ENCODE measurements at places on chromosomes 5 and 9.
A peak's percentile ranks its signal among the peaks of the same experiment; 100 is the strongest.

DNA sequence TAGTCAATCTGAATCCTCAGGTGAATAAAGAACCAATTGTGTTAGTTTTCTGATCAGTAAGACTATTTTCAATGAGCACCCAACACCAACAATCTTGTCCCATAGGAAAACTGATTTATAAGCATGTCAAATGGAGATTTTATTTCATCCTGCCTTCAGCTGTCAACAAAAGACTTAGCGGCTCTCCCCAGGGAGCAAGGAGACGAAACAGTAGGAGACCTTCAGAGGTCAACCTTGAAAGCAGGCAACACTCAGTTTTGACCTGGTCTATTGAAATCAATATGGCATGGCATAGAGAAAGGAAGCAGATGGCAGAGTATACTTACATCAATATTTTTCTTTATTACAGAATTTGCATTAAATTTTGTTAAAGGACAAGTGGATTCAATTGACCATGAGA lies 34.1 kb downstream of the ZNF622 start:
- no peak for DNase-seq

- no peak for DNase-seq
These were observed 32.4 kb downstream of the GOLGA2 start for GRCh38 chr9:128243215-128244018.

DNA sequence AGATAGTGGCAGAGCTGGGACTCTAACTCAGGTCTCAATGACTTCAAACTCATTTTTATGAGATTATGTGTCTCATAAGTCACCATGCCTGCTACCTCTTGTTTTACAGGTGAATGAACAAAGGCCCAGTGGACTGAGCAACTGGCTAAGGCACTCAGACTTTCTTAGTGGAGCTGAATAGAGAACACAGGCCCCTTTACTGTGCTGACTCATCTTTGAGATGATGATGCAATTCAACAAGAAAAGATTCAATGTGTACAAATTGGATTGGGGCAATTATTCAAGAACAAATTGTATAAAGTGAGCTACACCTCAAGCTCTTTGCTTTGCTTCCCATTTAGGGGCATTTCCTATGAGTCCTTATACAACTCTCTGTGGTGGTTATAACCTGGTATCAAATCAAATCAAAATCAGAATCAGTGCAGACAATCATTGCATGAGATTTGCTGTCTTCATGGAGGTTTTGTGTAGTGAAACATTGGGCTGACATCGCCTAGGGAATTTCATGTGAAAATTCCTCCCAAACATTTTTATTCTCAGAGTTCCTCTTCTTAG lies 84.3 kb upstream of the PPP2R2B start:
- DNase-seq: no peak

DNA sequence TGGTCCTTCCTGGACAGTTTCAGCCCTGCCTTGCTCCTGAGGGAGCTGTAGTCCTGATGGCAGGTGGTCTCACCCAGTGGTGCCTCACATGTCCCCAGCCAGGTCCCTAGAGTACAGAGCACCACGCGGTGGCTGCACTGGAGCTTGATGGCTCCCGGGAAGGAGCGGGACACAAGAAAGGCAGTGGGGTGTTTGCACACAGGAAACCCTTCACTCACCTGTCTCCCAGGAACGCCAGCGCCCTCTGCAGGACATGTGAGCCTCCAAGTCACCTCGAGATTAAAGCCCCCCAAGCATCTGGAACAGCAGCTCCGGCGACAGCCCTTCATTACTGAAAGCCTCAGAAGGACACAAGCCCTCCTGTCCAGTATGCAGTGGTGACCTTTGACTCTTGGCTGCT lies 19.9 kb upstream of the TMEM250 start:
- DNase-seq: peak; percentile 25

GRCh38 chr5:172119921-172120688 lies 67.9 kb downstream of the STK10 start:
- no peak for DNase-seq

DNA sequence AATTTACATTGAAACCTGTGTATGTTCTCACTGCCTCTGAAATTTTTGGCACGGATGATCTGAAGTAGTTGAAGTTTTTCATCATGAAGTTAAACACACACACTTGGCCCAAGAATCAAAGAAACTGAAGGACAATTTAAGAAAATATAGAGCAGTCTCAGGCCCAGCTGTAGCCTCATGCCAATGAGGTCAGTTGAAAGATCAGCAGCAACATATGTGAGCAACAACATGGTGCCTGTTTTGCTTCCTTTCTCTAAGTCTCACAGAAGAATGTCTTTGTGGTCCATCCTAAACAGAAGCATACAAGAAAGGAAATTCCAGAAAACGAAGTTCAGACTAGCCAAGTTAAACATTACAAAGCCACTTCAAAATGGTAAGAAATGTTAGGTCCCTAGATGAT lies 1737.2 kb downstream of the MAT2B start:
- DNase-seq: no peak

DNA sequence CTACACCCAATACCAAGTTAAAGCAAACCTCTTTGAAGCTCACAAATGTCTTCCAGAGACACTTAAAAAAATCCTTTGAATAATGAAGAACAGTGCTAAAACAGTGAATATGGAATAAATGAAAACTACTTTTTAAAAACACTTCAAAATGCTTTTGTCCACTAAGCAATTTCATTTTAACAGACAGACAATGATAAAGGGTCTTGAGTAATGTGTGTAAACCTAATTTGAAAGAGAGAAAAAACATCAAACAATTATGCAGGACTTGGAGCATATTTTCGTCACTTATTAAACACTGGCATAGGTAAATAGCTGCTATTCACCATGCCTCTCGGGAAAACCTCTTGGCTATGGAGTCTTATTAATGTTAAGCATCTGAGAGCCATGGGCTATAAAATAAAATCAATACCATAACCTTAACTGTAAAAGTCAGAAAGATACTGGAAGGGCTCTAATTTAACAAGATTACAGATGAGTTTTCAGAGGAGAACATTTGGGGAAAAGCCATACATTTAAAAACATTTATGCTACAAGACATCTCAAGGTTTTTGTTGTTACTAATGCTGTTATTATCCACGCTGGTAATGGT lies 177.8 kb downstream of the NFIB start:
- no peak for DNase-seq

DNA sequence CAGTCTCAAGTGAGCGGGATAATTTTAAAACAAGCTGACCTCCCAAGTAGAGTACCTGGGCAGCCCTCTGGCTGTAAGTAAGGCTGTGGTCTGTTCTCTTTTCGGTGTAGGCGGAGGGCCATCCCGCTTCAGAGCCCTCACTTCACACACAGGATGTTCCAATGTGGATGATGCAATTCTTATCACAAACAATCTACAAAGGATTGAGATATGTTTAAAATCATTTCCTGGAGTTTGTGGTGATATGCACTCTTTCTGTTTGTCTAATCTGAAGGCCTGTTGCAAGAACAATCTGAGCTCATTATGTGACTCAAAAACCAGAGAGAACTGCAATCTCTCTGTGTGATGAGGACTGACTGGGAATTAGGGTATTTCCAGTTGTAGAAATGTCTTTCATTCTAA lies 42.5 kb downstream of the ITGA2 start:
- no peak for DNase-seq

DNA sequence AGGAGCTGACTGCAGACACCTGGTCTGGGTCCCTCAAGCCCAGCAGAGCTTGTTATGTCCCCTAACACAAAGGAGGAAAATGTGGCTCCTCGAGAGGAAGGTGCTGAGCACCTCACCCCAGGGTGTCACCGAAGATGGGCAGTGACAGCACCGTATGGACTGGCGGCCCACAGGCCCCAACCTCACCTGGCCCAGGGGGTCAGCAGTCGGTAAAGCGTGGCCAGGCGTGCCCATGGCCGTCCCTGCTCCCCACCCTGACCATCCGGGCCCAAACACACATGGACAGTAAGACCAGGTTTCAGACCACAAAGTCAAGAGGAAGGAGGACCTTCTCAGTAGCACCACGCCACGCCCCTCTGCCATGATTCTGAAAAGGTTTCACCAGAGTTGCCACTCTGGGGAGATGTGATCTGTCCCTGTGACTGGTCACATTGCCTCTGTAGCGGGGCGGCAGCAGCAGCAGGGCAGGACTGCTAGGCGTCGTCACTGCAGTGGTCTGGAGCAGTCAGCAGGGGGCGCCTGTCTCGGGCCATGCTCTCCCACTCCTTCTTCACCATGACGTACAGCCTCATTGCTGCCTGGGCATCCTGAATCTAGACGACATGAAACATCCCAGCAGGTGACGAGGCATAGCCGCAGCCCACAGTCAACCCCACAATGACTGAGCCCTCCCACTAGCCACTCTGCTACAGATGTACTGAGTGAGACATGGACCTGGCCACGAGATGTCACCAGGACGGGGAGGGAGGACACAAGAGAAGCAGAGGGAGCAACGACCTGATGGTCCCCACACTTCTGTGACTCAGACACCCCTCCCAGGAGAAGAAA lies 11.1 kb downstream of the REXO4 start:
- DNase-seq: peak; percentile 73

- no peak for DNase-seq
These were observed 11.7 kb upstream of the PCDHB1 start for GRCh38 chr5:141039517-141039916.

GRCh38 chr9:109231593-109231992 lies 64.5 kb upstream of the FRRS1L start:
- DNase-seq: no peak

DNA sequence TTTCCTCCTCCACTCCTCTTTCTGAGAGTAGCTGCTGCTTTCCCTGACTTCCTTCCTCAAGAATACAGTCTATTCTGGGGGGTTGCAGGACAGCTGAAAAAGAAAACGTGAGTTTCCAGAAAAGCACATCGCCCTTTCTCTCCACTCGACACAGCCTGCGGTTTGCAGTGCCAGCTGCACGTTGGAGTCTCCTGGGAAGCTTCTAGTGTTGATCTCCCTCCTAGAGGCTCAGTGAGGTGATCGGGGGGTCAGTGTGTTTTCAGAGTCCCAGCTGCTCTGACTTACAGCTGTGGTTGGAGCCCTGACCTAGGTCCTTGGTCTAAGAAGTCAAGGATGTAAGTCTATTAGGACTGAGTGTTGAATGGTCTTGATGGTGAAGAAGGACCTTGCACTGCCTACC lies 25.0 kb upstream of the SUSD3 start:
- no peak for DNase-seq

DNA sequence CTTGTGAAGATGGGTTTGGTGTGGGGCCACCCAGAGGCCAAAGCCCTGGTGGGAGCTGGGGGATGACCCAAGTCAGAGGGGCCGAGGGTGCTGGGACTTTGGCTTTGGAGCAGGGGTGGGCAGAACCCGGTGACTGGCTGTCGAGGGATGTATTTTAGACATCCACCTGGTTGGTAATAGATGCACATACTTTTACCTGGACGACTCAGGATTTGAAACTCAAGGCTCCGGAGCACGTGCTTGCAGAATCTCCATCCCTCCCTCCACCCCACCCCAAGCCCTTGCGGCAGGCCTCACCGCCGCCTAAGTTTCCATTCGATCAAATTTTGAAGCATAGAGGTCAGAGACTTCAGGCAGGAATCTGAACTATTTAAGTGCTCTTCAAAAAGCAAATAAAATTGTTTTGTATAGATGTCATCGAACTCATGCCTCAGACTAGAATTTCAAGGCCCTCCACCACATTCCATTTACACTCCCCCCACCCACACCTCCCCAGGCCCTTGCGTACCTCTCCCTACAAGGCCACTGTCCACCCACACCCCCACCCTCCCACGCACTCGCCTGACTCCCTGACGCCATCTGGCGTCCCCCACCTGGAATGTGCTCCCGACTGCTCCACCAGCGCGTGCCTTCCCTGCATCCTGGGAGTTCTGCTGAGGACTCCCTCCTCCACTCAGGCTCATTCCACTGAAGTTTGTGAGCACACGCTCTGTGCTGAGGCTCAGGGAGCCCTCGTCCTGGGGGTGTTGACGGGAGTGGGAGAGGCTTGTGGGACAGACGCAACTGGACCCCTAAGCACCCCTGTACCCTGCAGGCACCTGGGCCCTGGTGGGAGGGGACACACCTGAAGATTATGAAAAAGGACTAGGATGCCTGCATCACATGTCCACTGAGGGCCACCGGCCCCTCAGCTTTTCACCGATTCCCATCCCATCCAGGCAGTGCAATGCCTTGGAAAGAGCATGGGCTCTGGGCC lies 56.4 kb upstream of the RPL26L1 start:
- DNase-seq: no peak

- no peak for DNase-seq
These were observed 2.2 kb downstream of the BARX1 start for GRCh38 chr9:93952784-93953495.

DNA sequence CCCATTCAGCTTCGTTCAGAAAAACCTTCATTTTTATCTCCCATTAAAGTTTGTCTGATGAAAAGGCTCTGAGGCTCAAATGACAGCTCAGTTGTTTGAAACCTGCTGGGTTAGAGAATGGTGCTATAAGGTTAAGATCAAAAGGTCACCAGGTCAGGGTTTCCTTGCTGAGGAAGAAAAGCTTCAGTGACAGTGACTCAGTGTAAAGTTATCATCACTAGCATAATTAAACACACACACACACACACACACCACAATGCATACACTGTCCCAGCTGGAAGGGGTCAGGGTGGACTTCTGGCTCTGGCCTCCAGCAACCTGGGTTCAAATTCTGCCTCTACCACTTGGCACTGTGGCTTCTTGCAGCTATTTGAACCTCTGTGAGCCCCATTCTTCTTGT lies 281.1 kb downstream of the DOCK8 start:
- DNase-seq: no peak

GRCh38 chr5:76813982-76814562 lies 4.8 kb upstream of the F2RL1 start:
- no peak for DNase-seq

DNA sequence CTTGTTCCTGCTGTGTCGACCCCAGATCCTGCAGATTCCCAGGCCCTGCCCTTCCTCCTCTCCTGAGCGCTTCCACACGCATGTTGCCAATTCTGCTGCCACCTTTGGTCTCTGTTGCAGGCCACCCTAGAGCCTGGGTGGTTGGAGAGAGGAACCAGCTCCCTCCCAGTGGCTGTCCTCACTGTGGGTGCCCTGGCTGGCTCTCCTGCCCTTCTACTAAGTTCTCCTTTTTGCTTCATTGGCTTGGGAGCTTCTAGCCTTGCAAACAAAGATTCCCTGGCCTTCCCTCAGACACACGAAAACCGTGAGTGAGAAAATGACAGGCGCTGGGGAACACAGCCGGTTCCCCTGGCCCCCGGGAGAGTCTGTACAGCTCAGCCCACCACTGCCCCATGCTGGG lies 14.2 kb upstream of the NCS1 start:
- no peak for DNase-seq

- no peak for DNase-seq
These were observed 16.3 kb downstream of the CARD19 start for GRCh38 chr9:93112116-93112863.

GRCh38 chr9:102237520-102237919 lies 499.1 kb upstream of the GRIN3A start:
- DNase-seq: no peak

GRCh38 chr9:7907551-7908337 lies 108.2 kb upstream of the DMAC1 start:
- no peak for DNase-seq

GRCh38 chr5:135993880-135994636 lies 34.7 kb upstream of the TGFBI start:
- DNase-seq: no peak
